ENCODE measurements at places on chromosomes 16 and 17. TPM values are rescaled to one million over a fixed set of nuclear protein-coding genes. Genes with fewer than 3 reads are reported as not detected.

GRCh38 chr17:63001689-63002394 lies 35.8 kb downstream of the TANC2 start:
- no peaks in the 10 kb centered on the region for H3K27me3 ChIP-seq
- H3K4me3 ChIP-seq = no peak overlapping the region
- H3K36me3 ChIP-seq = no peaks in the 10 kb centered on the region
- no peaks in the 10 kb centered on the region for H3K4me1 ChIP-seq

TSPOAP1 gene
- 1.6 TPM for total RNA-seq

MYH8 gene
- 0.75 TPM for total RNA-seq

SEZ6L2 gene
- 1.7 TPM for total RNA-seq
